ENCODE measurements at places on chromosomes 2 and 18. TPM values are rescaled to one million over a fixed set of nuclear protein-coding genes. Genes with fewer than 3 reads are reported as not detected.

The LMAN1 gene
- polyA plus RNA-seq: 143 TPM

The C18orf54 gene
- polyA plus RNA-seq: 9.1 TPM

The CAPN13 gene
- polyA plus RNA-seq: 3.6 TPM

GRCh38 chr18:59605633-59606192 lies 91.5 kb downstream of the CCBE1 start:
- DNase-seq: no peak

GRCh38 chr2:4992226-4992625 lies 700.0 kb upstream of the SOX11 start:
- no peak for DNase-seq

DNA sequence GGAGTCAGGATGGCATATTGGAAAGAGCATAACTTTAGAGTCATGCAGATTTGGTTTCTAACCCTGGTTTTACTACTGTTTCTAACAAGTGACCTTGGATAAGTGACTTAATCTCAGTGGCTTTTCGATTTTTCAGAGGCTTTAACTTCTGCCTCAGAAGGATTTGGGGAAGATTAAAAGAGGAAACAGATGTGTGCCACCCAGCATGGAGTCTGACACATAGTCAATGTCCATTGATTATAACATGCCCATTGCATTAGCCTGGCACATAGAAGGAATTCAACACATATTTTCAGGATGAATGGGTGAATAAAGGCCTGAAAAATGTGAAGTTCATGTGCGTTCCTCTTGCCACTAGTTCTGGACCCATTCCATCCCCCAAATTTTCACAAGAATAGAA lies 438.2 kb downstream of the EPHA4 start:
- DNase-seq: no peak

DNA sequence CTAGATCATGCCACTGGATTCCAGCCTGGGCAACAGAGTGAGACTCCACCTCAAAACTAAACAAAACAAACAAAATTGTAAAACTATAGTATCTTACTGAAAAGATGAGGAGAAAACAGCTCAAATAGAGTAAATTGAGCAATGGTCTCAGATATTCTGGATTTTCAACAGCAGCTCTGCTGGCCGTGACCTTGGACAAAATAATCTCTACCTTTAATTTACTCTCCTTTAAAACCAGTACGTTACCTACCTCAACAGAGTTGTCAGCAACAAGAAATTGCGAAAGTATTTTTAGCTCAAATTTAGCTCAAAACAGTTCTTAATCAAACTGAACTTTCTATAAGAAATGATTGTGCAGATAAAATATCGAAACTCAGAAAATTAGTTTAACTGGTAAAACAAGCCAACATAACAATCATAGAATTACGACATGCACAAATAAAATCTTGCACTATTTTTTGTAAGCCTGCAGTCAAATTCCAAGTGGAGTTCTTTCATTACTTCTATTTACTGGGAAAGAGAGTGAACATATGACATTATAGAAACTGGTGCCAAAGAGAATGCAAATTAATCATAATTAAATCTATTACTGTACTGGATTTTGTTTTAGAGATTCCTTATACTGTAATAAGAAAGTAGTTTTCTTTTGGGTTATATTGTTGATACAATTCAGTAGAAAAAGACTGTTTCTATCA lies 40.8 kb downstream of the TRIP12 start:
- DNase-seq: no peak

GRCh38 chr2:238861766-238862315 lies 14.0 kb downstream of the TWIST2 start:
- no peak for DNase-seq

- DNase-seq: no peak
Observed at GRCh38 chr2:230814616-230815015, 50.1 kb upstream of the ITM2C start.

DNA sequence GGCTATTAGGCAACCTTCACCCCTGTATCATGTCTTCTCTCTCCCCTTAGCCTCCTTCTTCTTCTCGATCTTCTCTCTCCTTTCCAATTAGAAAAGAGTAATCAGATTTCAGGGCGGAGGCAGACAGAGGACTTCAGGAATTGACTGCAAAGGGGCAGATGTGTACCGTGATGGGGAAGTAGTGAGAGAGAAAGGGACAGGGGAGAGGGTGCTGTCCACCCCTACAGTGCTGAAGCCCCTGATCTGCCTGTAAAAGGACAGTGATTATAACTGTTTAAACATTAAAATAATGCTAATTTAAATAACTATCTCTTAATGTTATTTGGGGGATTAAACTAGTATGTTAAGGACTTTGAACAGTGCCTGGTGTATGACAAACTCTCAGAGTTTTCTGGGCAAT lies 178.5 kb downstream of the ACTR3 start:
- DNase-seq: peak; percentile 4

- DNase-seq: no peak
Observed at GRCh38 chr18:49345931-49346696, 114.3 kb downstream of the DYM start.

- no peak for DNase-seq
Observed at GRCh38 chr18:48663931-48664847, 125.4 kb downstream of the CTIF start.

GRCh38 chr2:174593574-174594203 lies 3.9 kb downstream of the WIPF1 start:
- DNase-seq: peak; percentile 52
